Stimulated activated CD4-positive, alpha-beta T cell treated with anti-CD3 and anti-CD28 coated beads, Interleukin-12 subunit alpha, Interleukin-12 subunit beta, amount 100 ng/mL, for 24 hours (primary cell): ENCODE measurements at places on chromosomes 4 and X.

DNA sequence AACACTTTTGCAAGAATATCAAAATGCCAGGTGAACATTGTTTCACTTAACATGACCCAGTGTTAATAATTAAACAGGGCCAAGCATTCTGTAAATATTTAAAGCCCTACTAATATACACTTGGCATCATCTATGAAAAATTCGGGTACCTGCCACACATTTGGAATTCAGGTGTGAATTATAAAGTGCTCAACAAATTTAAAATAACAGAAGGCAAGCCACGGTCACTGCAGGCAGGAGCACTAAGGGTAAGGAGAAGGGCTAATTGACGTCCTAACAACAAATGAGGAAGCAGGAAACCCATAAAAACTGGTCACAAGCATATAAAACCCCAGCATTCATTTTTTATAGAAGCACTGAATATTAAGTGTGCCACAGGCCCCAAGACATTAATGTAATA is 43.8 kb upstream of the CPEB2 start:
- DNase-seq = no peak

DNA sequence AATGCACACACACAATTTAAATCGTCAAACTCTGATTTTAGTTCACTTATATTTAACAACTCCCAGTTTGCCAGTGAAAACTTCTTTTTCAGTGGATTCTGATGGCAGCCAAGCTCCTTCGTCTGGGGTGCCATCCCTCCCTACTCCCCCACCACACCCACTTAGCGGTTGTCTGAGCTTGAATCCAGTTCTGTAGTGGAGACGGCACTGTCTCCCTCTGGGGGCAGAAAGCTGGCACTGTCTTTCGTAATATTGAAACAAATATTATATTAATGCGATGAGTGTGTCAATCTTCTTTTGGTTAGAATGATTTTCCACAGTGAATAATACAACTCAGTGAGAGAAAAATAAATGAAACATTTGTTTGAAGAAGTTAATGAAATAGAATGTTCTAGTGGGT is 5.4 kb downstream of the MEPE start:
- DNase-seq = no peak

DNA sequence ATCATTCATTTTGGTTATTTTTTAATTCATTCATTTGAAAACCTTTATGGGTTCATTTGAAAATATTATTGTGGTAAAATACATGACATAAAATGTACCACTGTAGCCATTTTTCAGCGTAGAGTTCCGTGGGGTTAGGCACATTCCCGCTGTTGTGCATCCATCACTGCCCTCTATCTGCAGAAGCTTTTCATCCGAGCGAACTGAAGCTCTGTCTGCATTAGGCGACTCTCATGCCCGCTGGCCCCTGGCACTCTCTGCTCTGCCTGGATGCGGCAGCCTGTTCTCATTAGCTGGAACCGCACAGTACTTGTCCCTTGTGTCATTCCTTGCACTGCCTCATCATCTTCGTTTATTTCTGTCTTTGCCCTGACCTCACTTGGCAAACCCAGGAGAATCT is 17.5 kb downstream of the CFAP99 start:
- DNase-seq = no peak

- no peak for DNase-seq
These were observed 115.6 kb downstream of the TMEM164 start for GRCh38 chrX:110118530-110118929.

DNA sequence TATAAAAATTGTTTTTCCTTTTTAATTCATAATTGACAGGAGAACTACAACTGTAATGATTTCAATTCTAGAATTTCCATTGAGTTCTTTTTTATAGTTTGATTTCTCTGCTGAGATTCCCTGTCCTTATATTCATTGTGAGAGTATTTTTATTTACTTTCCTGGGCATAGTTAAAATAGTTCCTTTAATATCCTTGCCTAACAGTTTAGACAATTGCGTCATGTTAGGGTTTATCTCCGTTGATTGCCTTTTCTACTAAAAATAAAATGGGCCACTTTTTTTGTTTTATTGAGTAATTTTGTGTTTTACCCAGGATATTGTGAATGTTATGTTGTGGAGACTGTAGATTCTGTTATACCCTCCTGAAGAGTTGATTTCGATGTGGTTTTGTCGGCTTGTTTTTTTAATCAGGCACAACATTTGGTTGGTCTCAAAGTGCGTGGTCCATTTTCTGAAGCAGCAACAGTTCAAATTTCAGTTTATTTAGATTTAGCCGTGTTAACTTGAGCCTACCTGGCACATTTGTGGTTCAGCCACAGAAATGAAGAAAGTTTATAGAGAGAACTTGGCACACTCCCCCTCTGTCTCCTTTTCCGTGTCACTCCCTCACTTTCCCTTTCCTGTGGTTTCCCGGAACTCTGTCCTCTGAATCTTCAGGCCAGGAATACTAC is 16.0 kb upstream of the PRRG1 start:
- DNase-seq = no peak

DNA sequence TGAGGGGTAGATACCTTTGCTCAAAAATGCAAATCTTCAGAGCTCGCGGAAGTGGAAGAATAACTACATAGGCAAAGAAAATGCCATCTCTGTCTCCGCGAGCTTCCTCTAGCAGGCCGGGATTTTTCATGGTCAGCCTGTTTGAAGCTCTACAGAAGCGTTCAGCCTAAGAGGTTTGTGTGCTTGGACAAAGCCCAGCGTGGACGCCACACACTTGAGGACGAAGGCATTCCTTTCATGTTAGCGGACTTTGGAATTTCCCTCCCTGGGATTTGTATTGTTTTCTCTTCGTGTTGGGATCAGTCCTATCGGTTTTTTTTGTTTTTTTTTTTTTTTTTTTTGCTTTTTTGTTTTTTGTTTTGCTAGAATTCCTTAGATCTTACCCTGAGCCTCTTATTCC is 53.7 kb downstream of the SMIM31 start:
- no peak for DNase-seq

DNA sequence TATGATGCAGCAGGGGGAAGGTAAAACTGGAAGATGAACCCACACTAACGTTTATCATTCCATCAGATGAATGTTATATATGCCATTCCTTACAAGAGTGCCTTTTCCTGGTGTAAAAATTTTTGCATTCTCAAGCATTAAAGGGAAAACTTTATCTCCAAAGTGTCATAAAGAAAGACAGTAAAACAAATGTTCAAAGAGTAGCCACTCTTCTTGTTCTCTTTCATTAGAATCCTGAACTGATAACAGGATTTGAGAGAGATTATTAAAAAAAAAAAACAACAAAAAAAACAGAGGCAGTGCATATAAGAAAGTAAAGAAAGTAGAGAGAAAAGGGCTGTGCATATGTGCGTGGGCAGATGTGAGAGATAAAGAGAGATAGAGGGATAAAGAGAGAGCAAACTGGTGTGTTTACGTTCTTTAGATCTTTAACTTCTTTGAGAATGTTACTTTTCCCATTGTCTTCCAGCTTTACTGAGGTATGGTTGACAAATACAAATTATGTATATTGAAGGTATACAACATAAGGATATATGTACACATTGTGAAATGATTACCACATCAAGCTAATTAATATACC is 275.4 kb downstream of the HS3ST1 start:
- DNase-seq = no peak

DNA sequence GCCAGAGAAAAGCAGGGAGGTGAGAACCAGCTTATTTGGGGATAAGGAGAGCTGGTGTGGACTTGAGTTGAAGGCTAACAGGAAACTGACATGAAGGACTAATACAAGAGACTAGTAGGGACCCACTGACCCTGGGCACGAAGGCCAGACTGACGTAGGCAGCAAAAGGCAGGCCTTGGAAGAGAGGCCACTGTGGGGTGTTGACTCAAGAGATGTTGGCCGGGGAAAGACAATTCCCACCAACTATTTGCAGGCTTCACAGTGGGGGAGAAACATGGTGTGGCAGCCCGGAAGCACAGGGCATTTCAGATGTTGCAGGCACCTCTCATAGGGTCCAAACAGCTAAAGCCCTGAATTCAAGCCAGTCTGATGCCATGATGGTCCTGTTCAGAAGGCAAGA is 24.4 kb upstream of the MAP3K15 start:
- DNase-seq = no peak

DNA sequence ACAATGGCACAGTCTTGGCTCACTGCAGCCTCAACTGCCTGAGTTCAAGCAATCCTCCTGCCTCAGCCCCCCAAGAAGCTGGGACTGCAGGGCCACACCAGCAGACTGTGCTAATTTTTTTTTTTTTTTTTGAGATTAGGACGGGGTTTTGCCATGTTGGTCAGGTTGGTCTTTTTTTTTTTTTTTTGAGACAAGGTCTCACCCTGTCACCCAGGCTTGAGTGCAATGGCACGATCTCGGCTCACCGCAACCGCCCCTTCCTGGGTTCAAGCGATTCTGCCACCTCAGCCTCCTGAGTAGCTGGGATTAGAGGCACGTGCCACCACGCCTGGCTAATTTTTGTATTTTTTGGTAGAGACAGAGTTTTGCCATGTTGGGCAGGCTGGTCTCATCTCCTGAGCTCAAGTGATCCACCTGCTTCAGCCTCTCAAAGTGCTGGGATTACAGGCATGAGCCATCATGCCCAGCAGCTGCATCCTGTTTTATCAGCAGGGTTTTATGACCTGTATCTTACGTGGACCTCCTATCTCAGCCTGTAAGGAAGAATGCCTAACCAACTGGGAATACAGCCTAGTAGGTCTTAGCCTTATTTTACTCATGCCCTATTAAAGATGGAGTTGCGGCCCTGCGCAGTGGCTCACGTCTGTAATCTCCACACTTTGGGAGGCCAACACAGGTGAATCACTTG is 13.2 kb upstream of the MRPL1 start:
- DNase-seq = no peak

DNA sequence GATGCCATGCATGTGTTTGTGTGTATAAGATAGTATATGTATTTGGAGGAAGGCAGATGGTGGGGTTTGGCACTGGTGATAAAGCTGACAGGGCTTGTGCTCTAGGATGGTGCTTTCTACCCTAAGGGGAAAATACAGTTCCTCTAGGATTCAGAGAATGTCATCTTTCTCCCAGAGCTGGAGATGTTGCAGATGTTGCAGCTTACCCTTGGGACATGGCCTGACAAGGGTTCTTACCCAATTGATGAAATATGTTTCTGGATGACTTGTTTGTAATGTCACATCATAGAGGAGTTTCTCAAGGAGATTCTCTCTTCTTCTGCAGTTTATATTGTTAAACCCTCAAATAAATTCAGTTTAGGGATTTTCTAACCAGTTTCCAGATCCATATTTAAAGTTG is 52.5 kb upstream of the PITX2 start:
- DNase-seq = no peak

DNA sequence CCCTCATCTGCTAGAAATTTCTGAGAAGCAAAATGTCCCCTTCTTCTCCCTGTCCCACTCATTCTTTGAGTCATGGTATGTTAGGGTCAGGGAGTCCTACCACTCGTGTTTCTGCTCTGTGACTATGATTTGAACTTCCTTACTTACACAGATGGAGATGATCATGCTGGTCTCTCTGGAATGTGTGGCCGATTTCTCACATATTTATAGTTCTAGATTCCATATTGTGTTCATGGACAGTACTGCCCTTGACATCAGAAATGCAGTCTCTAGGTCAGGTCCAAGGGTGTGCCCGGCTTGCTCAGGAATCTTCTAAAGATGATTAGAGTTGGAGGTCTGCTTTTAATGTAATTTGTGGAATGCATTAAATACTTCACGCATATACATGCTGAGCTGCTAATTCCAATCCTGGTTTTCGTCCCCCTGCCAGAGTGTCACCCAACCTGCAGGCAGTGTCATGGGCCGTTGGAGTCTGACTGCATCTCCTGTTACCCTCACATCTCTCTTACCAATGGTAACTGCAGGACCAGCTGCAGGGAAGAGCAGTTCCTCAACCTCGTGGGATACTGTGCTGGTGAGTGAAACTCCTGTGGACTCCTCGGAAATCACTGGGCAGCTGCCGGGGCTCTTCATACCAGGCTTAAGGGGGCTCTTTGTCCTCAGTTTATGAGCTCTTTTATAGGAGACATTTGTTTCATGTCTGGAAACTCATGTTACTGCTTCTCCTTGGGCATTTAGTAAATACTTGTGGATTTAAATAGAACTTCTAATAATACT is 214.1 kb upstream of the ANXA3 start:
- DNase-seq = no peak

GRCh38 chr4:48133669-48134068 is 381 bp downstream of the TXK start:
- no peak for DNase-seq

DNA sequence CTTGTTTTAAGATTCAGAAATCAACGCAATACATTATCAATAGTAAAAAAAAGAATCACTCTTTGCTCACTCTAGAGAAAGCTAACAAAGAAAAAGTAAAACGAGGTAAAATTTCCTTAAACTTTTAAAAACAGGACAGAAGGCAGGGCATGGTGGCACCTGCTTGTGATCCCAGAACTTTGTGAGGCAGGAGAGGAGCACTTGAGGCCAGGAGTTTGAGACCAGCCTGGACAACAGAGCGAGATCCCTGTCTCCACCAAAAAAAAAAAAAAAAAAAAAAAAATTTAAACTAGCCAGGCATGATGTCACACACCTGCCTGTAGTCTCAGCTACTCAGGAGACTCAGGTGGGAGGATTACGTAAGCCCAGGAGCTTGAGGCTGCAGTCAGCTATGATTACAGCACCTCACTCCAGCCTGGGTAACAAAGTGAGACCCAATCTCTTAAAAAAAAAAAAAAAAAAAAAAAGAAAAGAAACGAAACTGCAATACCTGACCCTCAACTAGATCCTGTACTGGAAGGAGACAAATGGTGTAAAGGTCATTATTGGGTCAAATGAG is 3.5 kb downstream of the CCNI start:
- no peak for DNase-seq

GRCh38 chr4:73844345-73844744 is 7.9 kb downstream of the CXCL6 start:
- no peak for DNase-seq

GRCh38 chrX:97145934-97146333 is 262.2 kb downstream of the RPA4 start:
- no peak for DNase-seq

DNA sequence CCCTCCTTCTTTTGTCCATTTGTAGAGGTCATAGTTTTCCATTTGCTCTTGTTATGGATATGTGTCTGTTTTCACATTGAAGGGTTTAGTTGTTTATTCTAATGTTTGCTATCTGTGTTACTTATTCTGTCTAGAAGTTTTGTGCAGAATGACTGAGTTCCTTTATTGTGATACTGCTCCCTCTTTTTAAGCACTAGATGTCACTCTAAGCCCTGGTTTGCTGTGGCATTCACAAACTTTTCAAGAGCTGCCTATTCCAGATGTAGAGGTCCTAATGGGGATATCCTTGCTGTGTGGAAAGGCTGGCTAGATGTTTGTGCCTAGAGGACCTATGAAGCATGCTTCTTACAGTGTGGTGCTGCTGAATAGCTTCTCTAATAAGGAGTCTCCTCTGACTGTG is 338.6 kb downstream of the SPIN4 start:
- DNase-seq = no peak

DNA sequence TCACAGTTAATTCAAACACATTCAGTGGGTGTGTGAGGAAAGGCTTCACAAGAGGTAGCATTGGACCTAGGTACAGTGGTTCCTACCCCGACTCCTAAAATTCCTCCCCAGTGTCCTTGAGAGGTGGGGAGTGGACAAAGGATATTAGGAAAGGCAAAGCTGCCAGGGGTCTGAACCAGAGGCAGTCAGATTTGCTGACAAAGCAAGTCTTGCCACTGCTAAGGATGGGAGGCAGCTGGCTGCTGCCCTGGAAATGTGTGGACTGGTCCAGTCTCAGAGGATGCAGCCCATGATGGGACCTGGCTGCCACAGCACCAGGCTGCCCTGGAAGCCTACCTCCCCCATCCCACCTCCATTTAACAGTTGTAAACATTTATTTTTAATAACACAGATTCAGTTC is 4.1 kb upstream of the PHF8 start:
- no peak for DNase-seq

GRCh38 chrX:11269996-11270395 is 23.2 kb upstream of the AMELX start:
- DNase-seq = no peak

- DNase-seq = no peak
These were observed 1408.8 kb downstream of the STIM2 start for GRCh38 chr4:28269426-28269825.
